Glutamatergic neuron (in vitro differentiated cells): ENCODE measurements at places on chromosomes 4 and X.

GRCh38 chrX:44317181-44317580 is 26.3 kb downstream of the EFHC2 start:
- DNase-seq: no peak

DNA sequence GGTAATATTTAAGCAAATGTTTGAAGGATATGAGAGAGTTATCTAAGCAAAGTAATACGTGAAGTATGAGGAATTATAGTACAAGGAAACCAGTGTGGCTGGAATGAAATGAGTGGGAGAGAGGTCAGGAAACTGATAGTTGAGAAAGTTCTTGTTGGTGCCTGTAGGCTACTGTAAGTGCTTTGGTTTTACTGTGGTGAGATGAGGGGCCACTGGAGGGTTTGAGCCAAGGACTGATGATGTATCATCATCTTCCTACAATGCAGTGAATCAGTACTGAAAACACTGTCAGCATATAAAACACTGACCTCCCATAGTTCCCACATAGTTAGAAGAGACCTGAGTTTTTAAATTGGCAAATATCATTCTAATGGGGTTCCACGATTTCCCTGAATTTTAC is 367.5 kb upstream of the CTSO start:
- DNase-seq: no peak

DNA sequence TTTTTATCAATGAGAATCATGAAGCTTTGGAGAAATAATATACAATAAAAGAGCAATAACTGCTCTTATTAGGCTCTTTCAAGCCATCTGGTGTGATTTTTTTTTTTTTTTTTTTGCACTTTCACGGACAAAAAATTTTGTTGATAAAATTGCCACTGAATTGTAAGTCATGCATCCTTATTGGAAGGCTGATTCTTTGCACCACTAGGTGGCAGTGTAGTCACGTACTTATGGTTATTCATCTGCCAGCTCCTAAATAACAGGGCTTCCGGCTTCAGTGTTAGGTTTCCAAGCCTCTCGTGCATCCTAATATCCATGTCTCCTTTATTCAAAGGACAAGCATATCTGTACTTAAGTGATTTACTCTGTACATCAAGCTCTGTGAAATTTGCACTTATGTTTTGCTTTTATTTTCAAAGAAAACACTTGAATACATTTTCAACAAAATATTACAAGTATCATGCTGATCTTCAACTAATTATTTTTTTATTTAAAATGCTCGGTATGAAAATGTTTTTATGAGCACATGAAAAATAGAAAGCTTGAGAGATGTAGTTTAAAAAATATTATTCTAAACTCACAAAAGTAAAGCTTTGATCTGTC is 1578.3 kb upstream of the TENM3 start:
- DNase-seq: peak; percentile 63

DNA sequence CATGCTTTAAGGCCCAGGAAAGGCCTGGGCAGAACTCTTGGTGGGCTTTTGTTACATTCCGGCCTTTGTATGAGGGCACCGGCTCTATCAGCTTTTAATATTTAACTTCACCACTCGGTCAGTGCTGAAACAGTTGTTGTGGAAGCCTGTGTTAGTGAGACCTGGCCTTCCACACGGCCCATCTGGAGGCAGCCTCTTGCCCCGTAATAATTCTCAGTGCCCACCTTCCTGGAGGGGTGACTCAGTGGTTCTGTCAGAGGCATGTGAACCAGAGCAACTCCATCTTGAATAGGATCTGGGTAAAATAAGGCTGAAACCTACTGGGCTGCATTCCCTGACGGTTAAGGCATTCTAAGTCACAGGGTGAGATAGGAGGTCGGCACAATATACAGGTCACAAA is 162.0 kb upstream of the STS start:
- no peak for DNase-seq

GRCh38 chr4:89914609-89915550 is 20.2 kb downstream of the MMRN1 start:
- DNase-seq: no peak

- no peak for DNase-seq
These were observed 30.9 kb downstream of the RASSF6 start for GRCh38 chr4:73589261-73589847.

- DNase-seq: no peak
These were observed 252.6 kb downstream of the TMEM47 start for GRCh38 chrX:34404386-34405070.

GRCh38 chr4:165709516-165709915 is 163.5 kb upstream of the TLL1 start:
- DNase-seq: no peak

DNA sequence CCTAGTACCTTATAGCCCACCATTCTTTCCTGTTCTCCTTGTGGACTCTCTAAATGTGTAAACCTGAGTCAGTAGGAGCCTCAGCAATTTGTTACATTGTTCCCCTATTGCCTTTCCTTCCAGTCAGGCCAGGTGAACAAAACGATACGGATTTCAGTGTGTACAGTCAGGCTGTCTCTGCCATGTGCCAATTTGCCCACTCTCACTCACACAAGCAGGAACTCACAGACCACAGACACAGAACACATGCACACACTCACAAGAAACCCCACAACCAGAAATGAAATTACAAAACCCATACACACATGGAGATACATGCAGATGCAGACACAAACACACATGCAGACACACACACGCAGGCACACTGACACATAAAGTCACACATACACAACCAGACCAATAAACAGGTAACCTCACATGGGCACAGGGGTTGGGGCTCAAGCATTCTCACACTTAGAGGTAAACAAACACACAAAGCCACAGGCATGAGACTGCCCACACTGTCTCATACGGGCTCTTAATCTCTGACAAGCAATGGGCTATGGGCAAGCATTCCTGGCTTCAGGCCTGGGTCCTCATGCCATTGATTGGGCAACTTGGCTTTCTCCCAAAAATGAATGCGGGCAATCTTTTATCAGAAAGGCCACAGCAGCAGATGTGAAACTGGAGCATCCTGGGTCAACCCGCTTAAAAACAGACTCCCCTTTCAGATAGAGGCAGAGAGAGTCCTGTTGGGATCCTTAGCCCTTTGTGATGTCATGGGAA is 68.7 kb downstream of the NBDY start:
- no peak for DNase-seq

GRCh38 chr4:10460313-10461047 is 3.3 kb upstream of the ZNF518B start:
- no peak for DNase-seq

- DNase-seq: no peak
These were observed 13.1 kb downstream of the TAB3 start for GRCh38 chrX:30875957-30876356.

DNA sequence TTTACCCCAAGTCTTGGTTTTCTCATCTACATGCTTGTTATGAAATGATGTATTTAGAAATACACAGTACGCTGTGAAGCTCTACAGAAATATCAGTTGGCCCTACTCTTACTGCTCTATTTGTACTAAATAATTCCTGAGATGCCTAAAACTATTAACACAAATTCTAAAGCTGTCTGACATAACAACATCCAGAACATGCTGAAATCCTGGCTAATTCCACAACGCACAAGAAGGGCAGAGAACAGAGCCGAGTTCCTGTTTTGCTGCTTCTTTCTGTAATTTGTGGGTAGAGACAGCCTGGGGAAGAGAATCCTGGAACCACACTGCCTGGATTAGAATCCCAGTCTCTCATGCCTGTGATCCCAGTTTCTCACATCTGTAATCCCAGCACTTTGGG is 59.0 kb downstream of the ZNF827 start:
- no peak for DNase-seq

- no peak for DNase-seq
These were observed 1574.7 kb downstream of the STIM2 start for GRCh38 chr4:28435314-28435713.

- no peak for DNase-seq
These were observed 200.1 kb upstream of the PPARGC1A start for GRCh38 chr4:24089851-24090534.

DNA sequence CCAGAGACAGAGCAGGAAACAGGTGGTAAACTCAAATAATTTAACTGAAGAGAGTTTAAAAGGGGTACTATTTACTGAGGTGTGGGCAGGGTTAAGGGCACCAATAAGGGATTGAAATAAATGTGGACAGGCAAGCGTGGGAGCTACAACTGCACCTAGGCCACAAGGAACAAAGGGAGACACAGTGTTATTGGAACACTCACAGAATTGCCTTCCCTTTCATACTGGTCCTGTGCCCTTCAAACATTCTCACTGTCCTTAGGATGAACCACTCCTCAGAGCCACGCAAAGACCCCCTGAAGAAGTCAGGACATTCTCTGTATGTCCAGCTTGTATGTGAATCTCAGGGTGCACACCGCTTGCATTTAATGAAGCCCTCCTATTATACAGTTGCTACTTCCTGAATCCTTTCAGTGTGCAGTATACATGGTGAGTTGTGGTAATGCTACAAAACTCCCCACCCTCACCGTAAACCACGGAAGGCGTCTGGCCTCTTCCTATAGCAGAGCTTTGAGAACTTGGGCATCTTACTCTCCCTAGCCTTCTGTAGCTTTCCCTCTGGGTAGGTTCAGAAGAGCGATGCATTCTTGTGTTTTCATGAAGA is 9.6 kb upstream of the MRPL1 start:
- DNase-seq: no peak

DNA sequence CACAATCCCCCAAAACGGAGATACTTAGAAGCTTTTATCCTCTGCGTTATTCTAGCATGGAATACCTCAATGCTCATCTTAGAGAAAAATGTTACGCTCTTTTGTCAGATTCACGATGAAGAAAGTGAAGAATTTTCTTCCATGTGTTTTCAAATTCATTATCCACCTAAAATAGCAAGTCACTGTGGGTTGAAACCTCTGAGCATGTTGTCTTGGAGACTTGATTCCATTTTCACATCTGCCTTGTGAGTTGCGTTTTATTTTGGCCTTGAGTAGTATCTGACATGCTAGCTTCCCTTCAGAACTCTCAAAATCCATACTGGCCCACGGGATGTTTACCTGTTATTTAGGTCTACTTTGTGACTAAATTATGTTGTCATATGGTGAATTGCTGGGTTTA is 66.3 kb downstream of the C4orf46 start:
- DNase-seq: no peak

GRCh38 chrX:914206-914605 is 283.6 kb downstream of the SHOX start:
- no peak for DNase-seq

DNA sequence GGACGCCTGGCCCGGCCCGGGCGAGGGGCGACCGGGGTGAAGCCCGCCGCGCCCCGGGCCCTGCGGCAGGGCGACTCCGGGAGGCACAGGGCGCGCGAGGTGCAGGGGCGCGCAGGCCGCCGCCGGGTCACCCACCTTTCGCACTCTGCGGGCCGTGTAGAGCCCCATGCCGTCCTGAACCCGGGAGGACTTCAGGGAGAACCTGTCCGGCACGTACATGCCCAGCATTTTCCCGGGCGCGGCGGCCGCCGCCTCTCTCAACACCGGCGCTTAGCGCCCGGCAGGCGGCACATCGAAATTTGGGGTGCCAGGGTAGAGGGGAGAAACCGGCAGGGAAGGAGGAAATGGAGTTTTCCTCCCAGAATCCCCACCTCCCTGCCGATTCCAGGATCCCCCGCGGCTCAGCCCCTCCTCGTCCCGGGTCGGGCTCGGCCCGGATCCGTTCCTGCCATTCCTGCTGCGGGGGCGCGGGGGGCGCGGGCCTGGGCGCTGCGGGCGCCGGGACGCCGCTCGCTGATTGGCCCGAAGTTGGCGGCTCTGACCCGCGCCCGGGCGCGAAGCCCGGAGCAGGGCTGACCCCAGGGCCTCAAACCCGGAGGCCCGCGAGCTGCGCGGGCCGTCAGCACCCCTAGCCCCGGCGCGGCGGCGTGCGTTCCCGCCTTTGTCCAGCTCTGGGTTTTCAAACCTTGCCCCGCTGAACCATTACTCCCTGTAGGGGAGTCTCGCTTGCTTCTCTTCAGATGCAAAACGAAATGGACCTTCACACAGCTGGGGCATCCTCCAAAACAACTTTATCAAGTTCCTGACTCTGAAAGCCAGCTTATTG is at the start of gene PRDM5:
TSS of gene PRDM5 (minus strand) at position 346 of the 826 bp plus-strand sequence. CDS start at position 228, 118 bp downstream.
- DNase-seq: peak; percentile 57

DNA sequence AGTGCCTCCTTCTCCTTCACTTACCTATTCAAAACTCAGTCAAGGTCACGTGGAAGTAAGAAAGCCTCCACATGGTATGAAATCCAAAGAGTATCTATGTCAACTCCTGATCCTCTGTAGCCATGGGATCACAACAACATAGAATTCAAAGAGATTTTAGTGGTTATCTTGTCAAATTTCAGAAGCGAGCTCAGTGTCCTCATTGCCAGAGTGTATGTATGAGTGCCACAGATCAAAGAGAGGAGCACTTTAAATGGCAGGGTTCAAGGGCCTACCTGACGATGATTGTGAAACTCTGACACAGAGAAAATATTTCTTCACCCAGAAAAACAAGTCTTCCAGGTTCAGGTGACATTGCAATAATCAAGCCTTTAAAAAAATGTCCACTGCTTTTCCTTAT is 1.2 kb upstream of the ACE2 start:
- no peak for DNase-seq

GRCh38 chr4:3225936-3226335 is 23.0 kb upstream of the MSANTD1 start:
- no peak for DNase-seq

GRCh38 chr4:78569306-78569821 is 17.8 kb downstream of the ANXA3 start:
- no peak for DNase-seq

GRCh38 chr4:99156992-99157391 is 12.9 kb upstream of the ADH4 start:
- DNase-seq: no peak

GRCh38 chr4:84286048-84286447 is 213.0 kb downstream of the NKX6-1 start:
- no peak for DNase-seq

- DNase-seq: no peak
These were observed 33.1 kb downstream of the LEF1 start for GRCh38 chr4:108135549-108136209.

DNA sequence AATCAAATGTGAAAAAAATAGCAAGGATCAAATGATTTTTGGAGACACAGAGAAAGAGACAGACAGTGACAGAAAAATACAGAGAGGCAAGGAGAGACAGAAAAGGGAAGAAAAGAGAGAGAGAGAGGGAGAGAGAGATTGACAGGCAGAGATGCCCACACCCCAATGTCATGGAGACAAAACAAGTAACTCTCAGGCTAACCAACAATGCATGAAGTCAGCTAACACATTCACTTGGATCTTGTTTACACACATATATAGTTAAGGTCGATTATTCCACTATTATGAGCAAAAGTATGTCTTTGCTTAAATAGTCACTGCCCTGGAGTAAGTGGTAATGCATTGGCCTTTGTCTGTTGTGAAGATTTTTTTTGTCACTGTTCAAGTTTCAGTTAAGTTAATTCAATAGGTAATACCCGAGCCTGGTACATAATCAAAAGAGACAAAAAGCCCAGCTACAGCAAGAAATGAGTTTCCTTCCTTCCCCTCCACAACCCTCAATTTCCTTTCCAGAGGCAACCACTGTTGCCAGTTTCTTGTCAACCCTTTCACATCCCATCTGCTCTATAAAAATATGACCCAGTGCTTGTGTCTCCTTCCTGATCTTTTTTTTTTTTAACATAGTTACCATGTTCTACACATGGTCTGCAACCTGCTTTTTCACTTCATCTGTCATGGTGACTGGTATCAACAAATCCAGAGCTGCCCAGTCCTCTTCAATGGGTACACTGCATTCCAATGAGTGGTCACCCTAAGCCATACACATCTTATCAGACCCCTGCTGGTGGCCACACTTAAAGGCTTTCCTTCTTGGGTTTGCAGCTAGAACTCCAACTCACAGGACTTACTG is 52.1 kb downstream of the PROM1 start:
- DNase-seq: no peak
